ENCODE measurements at places on chromosomes 16 and 17.

- DNase-seq: peak; percentile 93
Measured at GRCh38 chr16:68529931-68530701, 9.0 kb upstream of the ZFP90 start.

DNA sequence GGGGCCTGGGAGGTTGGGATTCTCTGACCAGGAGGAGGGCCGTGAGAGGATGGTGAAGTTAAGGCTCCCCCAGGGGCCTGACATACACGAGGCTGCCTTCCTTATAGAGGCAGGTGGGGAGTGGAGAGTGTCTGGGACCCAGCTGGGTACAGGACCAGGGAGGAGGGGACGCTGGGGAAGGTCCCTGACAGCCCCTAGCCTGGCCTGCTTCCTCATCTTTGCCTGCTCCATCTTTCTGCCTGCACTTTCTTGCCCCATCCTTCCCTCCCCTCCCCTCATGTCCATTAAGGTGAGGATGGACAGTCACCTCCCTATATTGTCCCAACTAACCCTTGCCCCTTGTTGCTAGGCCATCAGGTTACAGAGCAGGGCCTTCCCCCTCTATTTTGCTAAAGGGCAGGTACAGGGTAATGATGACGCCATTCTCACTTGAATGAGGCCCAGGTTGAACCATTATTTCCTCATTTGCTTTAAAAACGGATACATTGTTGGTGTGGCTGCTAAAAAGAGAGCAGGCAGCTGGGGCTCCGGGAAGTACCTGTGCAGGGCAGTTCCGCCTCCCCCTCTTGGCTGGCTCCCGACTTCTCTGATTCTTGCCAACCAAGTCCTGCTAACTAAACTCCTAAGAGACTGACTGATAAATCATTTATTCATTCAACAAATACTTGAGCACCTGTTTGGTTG, 1.3 kb downstream of the C17orf99 start:
- DNase-seq: no peak

- DNase-seq: no peak
Measured at GRCh38 chr17:19398301-19399181, 11.6 kb upstream of the MFAP4 start.

- no peak for DNase-seq
Measured at GRCh38 chr17:7023576-7024401, 939 bp downstream of the BCL6B start.

GRCh38 chr16:86891631-86892030, 313.3 kb downstream of the FOXL1 start:
- no peak for DNase-seq

GRCh38 chr17:4344926-4345325, 21.5 kb downstream of the UBE2G1 start:
- DNase-seq: no peak

GRCh38 chr17:37701496-37701898, 43.4 kb downstream of the HNF1B start:
- no peak for DNase-seq

DNA sequence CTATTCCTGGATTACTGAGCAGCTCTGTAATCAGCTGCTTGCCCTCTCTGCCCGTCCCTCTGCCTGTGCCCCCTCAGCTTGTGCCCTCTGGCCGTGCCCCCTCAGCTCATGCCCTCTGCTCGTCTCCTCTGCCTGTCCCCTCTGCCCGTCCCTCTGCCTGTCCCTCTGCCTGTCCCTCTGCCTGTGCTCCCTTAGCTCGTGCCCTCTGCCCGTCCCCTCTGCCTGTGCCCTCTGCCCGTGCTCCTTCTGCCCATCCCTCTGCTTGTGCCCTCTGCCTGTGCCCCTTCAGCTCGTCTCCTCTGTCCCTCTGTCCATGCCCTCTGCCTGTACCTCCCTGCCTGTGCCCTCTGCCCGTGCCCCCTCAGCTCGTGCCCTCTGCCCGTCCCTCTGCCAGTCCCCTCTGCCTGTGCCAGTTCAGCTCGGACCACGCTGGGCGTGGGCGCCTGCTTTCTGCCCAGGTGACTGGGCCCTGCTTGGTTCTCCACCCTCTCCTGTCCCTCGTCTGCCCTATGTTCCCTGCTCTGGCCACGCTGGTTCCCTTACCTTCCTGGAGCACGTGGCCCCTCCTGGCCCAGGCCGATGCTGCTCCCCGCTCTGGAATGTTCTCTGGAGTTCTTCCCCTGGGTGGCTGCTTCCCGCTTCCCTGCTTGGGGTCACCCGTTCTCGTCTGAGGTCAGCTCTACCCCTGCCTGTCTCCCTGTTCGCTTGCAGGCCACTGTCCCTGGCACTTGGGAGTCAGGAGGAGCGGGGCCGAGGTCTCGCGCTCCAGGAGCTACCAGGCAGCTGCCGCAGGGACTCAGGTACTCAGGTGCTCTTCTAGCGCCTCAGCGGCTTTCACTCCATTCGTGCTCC, 63.9 kb downstream of the BANP start:
- no peak for DNase-seq

GRCh38 chr17:13176436-13176835, 158.6 kb upstream of the ELAC2 start:
- no peak for DNase-seq

- DNase-seq: no peak
Measured at GRCh38 chr17:80323982-80324381, 63.3 kb downstream of the RNF213 start.

GRCh38 chr17:9090641-9091096, 69.4 kb downstream of the NTN1 start:
- DNase-seq: no peak

- no peak for DNase-seq
Measured at GRCh38 chr16:5865236-5865635, 767.6 kb upstream of the EEF2KMT start.

GRCh38 chr17:67198131-67198530, 46.9 kb downstream of the HELZ start:
- DNase-seq: no peak

GRCh38 chr17:50259477-50260324, 14.6 kb upstream of the TMEM92 start:
- DNase-seq: no peak

GRCh38 chr17:17305281-17305801, 2.2 kb downstream of the NT5M start:
- peak; percentile 43 for DNase-seq

DNA sequence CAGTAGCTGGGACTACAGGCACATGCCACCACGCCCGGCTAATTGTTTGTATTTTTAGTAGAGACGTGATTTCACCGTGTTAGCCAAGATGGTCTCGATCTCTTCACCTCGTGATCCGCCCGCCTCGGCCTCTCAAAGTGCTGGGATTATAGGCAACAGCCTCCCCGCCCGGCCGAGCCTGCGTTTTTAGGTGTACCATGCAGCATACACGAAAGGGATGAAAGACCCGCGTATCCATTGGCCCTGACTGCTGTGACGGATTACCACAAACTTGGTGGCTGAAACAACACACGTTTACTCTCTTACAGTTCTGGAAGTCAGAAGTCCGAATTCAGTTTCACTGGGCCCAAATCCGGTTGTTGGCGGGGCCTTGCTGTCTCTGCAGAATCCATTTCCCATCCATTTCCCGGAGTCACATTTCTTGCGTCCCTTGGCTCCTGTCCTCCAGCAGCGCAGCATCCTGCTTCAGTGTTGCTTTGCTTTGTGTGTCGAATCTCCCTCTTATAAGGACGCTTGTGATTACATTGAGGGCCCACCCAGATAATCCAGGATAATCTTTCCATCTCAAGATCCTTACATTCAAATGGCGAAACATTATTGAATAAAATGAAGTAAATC, 8.3 kb upstream of the GUCY2D start:
- no peak for DNase-seq

DNA sequence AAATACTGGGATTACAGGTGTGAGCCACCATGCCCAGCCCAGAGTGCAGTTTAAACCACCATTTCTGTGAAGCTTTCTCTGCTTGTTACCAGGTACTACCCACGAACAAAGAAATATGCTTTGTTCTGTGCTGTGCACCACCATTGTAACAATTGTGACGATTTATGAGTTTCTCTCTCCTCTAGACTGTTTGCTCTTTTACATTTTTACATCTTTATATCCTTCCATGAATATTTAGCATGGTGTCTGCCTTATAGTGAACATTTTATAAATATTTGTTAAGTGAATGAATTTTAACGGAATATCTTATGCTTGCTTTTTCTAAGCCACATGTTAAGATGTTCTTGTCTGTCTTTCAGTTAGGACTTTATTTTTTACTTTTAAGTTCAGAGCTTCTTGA, 60.3 kb downstream of the OMG start:
- DNase-seq: no peak

DNA sequence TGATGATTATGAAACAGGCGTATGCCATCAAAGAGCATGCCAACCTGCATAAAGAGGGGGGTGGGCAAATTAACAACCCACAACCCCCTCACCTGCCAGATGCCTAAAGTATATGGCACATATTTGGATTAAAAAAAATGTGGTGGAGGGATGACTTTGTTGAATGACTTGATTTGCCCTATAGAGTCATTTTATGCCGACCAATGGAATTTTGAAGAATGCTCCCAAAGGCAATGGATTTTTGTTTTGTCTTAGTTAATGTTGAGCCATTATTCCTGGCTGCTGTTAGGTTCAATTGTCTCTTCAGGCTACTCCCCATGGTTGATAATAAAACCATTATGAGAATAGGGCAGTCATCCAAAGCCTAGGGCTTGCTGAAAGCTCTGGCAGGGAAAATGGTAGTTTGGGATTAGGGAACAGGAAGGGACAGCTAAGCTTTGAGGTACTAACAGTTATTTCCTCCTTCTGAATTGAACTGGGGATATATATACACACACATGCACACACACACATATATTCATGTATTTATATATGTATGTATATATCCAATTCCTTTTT, 5.8 kb upstream of the CHCT1 start:
- no peak for DNase-seq

GRCh38 chr17:17093764-17094163, 51.5 kb downstream of the MPRIP start:
- DNase-seq: no peak

- peak; percentile 5 for DNase-seq
Measured at GRCh38 chr16:77833921-77834634, 45.7 kb downstream of the VAT1L start.

GRCh38 chr17:81388091-81388611, 7.1 kb upstream of the BAHCC1 start:
- no peak for DNase-seq

- no peak for DNase-seq
Measured at GRCh38 chr17:40309031-40309948, at the start of gene RARA. Gene RARA, plus strand, starts transcription at chr17:40309180. Its CDS starts 22,039 bp downstream, at chr17:40331219.

DNA sequence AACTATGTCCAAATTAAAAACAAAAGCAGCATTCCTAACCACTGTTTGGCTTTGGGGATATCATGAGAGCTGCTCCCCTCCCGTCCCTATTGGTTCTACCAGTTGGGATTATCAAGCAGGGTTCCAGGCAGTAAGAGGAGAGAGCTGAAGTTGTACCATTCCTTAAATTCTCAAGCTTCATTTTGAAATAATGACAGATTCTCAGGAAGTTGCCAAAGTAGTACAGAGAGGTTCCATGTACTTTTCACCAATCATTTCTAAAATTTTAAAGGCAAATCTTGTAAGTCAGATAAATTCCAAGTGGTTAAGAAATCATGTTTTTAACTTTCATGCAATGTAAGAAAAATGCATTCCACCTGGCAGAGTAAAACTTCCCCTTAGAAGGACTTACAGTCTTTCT, 36.9 kb downstream of the TEX2 start:
- no peak for DNase-seq

DNA sequence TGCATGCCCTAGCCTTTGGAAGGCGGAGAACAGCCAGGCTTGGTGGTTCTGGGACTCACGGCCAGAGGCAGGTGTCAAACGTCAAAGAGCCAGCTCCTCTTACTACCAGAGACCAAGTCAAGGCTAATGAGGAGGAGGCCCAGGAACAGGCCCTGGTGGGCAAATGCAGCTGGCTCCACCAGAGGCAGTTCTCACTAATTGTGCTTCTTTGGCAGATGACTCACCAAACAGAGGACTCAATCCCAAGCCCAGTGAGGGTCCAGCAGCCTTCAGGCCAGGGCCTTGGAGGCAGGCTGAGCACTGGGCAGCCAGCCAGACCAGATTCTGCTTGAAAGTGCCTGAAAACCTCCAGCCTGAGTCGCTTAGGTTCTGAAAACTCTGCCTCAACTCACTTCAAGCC, 336.5 kb upstream of the CDH5 start:
- no peak for DNase-seq

DNA sequence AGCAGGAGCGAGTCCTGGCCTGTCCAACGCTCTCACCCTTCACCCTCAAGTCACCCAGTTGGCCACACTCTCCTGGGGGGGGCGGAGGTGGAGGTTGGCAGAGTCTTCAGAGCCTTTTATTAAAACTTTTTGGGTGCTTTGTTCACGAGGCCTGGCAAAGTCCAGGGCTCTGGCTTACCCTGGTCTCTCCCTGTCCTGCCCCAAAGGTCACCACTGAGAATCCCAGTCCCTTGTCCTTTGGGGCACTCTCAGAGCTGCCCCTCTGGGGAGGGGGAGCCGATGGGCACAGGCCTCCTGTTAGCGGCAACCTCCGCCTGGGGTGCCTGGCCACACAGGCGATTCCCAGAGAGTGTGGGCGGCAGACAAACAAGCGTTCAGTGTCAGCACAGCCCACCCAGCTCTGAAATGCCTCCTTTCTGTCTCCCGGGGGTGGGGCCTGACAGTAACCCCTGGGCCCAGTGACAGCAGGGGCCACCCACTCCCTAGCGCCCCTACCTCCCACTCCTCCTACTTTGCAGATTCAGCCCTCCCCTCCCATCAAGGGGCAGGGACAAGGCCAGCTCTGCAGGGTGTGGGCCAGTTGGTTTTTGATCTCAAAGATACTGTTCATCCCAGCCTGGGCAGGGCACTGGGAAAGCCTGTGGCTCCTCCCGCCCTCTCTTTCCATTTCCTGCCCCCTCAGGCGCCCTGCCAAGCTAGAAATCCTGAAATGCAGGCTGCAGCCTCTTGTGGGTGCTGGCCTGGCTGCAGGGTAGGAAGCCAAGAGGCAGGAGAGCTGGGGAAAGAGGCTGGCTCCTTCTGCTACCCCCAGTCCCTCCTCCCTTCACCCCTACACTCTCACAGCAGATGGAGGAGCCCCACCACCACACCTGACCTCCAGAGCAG, 36.6 kb upstream of the EMP2 start:
- DNase-seq: no peak

GRCh38 chr16:19118938-19119431, 5.2 kb downstream of the ITPRIPL2 start:
- DNase-seq: peak; percentile 46

DNA sequence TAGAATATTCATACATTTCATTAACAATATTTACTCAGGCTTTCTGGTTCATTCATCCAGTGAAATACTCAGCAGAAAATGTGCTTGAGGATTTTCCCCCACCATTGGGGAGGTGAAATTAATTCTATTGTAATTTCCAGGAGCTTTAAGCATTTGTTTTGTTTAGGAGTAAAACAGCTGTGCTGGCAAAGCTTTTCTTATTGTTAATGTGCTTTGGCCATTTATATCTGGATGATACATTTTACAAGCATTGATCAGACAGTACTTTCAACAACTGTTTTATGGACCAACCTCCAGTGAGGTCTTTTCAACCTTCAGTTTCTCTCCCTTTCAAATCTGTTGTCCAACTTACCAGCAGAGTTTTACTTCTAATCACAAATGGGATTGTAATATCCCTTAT, 672.4 kb downstream of the CDH11 start:
- no peak for DNase-seq

Data from RKO (cell line).